ENCODE measurements at places on chromosomes 4 and X.
A peak's percentile ranks its signal among the peaks of the same experiment; 100 is the strongest.

DNA sequence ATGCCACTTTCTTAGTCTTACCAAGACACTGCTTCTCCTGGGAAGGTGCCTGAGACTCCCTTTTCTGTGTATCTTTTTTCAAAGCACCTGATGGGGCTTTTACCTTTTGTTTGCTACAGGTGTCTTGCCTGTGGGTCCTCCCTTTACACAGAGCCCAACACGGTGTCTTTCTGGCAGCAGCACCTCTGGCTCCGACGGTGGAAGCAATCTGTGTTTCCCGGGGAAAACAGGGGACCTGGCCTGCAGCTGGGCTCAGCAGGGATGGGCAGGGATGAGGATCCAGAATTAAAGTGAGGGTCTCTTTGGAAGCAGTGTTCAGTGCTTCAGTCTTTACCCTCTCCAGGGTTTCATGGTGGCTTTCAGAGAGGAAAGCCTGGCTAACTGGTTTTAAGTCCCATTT lies 11.3 kb downstream of the POU4F2 start:
- no peak for DNase-seq

- DNase-seq, result no peak
These were observed 148.3 kb downstream of the APBB2 start for GRCh38 chr4:41066049-41066448.

DNA sequence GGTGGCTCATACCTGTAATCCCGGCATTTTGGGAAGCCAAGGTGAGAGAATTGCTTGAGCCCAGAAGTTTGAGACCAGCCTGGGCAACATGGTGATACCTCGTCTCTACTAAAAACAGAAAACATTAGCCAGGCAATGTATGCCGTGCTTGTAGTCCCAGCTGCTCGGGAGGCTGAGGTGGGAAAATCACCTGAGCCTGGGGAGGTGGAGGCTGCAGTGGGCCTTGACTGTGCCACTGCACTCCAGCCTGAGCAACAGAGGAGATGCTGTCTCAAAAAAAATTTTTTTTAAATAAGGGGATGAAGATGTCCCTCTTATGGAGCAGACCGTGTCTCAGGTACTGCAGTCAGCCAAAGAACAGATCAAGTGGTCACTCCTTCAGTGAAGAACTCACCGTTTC lies 13.5 kb downstream of the CTAG1B start:
- no peak for DNase-seq

DNA sequence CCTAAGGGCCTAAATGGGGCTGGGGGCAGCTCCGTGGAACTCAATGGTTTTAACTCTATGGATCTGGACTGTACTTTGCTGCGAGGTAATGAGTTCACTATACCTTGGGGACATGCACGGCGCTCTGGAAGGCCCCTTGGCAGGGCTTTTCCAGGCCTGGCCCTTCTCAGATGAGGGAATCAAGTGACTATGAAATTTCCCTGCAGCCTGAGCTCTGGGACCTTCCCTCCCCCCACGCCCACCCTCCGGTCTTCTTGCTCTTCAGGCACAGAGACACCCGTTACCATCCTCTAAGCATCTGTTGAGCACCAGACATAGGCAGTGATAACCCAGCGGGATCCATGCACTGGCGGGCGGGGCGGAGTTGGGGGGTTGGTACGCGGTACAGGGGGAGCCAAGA lies 109.2 kb downstream of the PSAPL1 start:
- no peak for DNase-seq

- DNase-seq, result no peak
These were observed 415.3 kb downstream of the PDGFC start for GRCh38 chr4:156556336-156556735.

- DNase-seq, result no peak
These were observed 68.4 kb upstream of the ALB start for GRCh38 chr4:73335679-73336078.

- peak; percentile 16 for DNase-seq
These were observed 82.9 kb upstream of the TAB3 start for GRCh38 chrX:30971774-30972603.

DNA sequence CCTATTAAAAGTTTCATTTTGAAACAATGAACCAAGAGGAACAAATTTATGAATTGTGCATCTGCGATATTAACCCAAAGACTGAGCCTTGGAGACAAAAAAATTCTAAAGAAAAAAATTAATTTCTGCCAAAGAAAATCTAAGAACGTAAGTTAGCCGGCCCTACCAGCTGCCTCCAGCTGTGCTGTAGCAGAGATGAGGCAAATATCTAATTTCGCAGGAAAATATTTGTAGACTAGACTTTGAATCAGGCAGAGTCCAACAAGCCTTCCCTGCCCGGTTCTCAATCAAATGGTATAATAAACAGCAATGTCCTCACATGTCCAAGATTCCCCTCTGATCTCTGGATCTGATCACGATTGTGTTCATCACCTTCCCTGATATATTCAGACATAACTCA lies 21.2 kb upstream of the SMIM20 start:
- no peak for DNase-seq

DNA sequence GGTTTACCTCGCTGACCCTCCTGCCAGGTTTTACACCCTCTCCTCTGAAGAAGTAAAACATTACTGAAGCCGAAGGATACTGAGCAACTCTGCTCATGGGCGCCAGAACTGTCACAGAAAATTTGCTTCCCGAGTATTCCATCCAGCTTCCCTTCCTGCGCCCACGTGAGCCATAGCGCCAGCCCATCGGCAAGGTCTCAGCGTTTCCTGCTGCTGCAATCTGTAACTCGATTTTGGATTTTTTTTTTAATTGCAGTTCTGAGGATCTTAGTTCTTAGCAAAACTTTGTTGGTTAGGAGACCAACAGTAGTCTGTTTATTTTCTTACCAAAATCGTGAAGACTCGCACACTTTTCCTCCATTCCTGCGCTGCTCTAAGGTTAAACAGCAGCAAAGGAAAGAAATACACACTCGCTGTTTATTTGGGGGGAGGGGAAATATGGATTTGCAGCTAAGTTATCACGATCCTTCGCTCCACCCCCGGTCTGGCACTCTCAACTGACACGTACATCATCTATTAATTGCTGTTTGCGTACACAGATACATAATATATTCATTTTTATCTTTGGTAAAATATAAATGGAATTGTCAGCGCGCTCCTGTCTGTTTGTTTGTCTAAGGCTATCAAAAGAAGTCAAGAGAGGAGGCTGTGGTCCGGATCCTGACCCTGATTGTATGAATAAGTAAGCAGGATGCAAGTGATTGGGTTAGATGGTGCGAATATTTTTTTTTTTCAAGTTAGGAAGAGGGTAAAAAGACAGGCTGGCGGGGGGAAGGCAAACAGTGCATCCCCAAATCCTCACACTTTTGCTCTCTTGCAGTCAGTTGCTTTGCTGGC lies at the start of gene TLL1:
Gene TLL1 (plus strand): TSS at position 777 of the 837 bp plus-strand sequence. CDS start 668 bp downstream, outside the sequence.
- DNase-seq, result no peak

- DNase-seq, result no peak
These were observed 27.6 kb downstream of the PHEX start for GRCh38 chrX:22059775-22060174.

- no peak for DNase-seq
These were observed 15.0 kb upstream of the STK32B start for GRCh38 chr4:5036239-5036638.

- no peak for DNase-seq
These were observed 4.1 kb upstream of the CD38 start for GRCh38 chr4:15774020-15774420.

GRCh38 chrX:77961063-77961462 lies 8.4 kb downstream of the PGAM4 start:
- DNase-seq, result no peak

DNA sequence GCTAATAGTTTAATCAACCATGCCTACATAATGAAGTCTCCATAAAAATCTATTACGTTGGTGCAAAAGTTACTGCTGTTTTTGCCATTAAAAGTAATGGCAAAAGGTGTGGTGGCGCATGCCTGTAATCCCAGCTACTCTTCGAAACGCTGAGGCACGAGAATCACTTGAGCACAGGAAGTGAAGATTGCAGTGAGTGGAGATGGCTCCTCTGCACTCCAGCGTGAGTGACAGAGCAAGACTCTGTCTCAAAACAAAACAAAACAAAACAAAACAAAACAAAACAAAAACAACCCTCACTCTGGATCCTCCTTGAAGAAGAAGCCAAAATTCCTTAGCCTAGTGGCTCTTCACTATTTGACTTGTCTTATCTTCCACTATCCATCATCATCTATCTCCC lies 78.0 kb downstream of the MSN start:
- no peak for DNase-seq

DNA sequence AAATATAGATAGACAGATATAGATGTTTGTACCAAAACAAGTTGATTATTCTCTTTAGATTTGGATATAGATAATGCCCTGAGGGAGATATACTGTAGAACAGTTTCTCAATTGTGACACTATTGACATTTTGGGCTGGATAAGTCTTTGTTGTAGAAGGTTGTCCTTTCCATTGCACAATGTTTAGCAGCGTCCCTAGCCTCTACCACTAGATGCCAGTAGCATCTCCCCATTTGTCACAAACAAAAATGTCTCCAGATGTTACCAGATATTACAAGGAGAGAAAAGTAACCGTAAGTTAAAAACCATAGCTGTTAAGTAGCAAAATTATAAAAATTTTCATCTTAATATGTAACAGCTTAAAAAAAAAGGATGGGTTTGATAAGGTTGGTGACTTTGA lies 2595.3 kb downstream of the ARAP2 start:
- DNase-seq, result no peak

DNA sequence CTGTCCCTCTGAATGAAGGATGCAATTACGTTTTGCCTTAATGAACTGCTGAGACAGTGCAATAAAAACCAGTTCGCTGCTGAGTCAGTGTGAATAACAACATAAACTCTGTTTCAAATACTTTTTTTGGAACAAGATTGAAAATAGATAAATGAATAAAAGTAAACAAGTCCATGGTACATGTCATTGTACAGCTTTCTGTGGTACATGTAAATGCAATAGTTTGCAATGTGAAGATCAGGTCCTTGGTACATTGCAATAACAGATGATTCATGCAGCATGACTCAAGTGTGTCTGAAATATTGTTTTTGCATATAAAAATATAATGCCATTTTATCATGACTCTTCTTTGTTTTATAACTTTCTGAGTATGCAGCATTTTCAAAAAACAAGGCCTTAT lies 193.4 kb upstream of the PACRGL start:
- no peak for DNase-seq

- DNase-seq, result no peak
These were observed 140.0 kb upstream of the GUCY1A1 start for GRCh38 chr4:155526452-155527169.

GRCh38 chr4:122673252-122673651 lies 52.4 kb upstream of the IL21 start:
- no peak for DNase-seq
